ENCODE measurements at places on chromosomes 3 and 15.

- DNase-seq: no peak
Measured at GRCh38 chr3:44342176-44342790, 3.7 kb downstream of the TCAIM start.

DNA sequence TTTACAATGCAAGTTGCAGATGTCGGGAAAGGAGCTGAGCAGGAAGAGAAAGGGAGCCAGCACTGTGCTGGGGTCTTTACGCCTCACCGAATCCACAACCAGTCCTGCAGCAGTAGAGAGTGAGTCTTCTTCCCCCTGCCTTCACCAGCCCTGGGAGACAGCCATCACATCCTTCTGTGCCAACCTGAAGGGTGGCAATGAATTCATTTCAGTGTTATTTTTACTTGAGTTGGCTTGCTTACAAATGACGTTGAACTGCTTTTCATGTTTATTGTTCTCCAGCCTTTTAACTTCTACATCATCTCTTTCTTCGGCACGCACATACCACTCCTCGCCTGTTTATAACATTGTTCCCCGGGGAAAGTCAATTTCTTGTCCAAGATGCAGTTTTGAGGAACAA is 77.1 kb downstream of the TRIM42 start:
- DNase-seq: no peak

DNA sequence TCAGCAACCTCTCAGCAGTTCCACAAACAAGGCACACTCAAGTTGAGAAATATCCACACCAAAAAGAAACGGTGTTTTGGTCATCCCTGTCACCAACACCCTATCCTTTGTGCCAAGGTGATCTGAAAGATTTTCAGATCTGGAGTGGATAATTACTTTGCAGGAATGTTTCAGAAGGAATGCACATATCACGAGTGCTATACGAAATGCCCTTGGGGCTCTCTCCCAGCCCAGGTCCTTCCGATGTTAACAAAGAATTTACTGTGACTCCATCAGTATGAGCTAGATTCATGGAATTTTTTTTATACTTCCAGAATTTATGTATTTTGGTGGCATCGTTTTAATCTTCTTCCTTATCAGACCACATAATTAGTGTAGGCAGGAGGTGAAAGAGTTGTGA is 105.0 kb downstream of the GRM7 start:
- DNase-seq: no peak

GRCh38 chr3:125394406-125394805 is 19.3 kb upstream of the ZNF148 start:
- DNase-seq: no peak

GRCh38 chr15:100115066-100115710 is 226.6 kb downstream of the ADAMTS17 start:
- no peak for DNase-seq

DNA sequence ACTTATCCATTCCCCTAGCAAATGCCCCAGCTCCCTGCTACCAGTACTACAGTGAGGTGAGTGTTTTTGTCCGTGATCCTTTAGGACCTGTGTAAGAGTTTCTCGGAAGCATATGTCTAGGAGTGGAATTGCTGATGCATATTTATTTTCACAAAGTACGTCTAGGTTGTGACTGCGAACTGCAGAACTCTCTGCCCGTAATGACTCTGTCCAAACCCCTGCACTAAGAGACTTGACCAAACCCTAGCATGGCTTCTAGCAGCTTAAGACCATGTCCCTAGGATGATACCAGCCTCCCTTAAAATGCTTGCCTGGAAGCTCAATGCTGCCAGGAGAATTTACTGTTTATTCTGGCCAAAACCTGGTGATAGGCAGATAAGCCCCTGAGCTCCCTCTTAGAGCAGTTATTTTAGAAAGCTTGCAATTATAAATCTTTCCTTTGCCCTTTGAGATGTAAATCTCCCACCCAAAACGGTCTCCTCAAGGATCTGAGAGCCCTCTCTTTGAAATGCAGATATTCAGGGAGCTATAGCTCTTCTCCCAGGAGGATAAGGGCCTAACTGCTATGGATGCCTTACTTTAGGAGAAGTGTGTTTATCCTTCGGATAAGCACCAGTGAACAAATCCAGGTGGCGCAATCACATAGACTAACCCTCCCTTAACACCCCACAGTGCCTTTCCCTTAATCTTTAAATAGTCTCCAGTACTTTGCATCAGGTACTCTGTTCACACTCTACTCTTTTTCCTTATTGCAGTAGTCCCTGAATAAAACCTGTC is 14.7 kb upstream of the CA12 start:
- no peak for DNase-seq

GRCh38 chr3:16390581-16390980 is 122.9 kb downstream of the RFTN1 start:
- no peak for DNase-seq

GRCh38 chr15:68725736-68726135 is 95.0 kb downstream of the ANP32A start:
- DNase-seq: peak; percentile 75

GRCh38 chr3:122383771-122384697 is at the start of gene FAM162A:
Gene FAM162A (plus strand): TSS chr3:122384182. CDS start chr3:122384266, 84 bp downstream.
- DNase-seq: peak; percentile 98

- no peak for DNase-seq
Measured at GRCh38 chr3:99607151-99607550, 31.2 kb upstream of the COL8A1 start.

DNA sequence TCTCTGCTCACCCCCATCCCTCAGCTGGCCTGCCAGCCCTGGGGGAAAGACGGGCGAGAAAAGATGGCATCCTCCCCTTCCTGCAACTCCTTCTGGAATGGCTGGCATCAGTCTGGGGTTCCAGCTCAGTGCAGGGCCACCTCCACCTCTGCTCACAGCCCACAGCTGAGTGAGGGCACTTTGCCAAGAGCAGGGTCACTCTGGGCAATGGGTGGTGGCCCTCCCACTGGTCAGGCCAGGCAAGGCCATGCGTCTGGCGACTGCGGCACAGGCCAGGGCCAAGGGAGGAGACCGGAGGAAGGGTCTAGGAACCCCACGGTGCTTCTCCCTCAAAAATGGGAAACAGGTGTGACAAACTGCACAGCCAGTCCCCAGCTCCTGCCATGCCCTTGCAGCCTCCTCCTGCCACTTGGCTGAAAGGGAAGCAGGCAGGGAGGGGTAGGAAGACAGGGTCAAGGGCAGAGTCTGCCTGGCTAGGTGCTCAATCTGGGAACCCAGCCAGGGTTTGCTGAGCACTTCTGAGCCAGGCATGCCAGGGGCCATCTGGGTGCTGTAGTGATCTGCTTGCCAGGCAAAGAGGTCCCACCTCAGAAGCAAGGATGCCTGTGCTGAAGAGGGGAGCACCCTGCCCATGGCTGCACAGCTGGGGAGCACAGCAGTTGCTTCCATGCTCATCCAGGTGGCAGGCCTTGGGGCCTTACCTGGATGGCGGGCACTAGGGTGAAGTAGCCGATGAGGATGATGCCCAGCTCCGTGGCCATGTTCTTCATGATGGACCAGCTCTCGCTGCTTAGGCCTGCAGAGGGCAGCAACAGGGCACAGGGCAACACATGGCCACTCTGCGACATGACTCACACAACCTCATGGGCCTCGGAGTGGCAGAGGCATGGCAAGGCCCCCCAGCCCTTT is 41.2 kb downstream of the PTPN23 start:
- DNase-seq: peak; percentile 53

DNA sequence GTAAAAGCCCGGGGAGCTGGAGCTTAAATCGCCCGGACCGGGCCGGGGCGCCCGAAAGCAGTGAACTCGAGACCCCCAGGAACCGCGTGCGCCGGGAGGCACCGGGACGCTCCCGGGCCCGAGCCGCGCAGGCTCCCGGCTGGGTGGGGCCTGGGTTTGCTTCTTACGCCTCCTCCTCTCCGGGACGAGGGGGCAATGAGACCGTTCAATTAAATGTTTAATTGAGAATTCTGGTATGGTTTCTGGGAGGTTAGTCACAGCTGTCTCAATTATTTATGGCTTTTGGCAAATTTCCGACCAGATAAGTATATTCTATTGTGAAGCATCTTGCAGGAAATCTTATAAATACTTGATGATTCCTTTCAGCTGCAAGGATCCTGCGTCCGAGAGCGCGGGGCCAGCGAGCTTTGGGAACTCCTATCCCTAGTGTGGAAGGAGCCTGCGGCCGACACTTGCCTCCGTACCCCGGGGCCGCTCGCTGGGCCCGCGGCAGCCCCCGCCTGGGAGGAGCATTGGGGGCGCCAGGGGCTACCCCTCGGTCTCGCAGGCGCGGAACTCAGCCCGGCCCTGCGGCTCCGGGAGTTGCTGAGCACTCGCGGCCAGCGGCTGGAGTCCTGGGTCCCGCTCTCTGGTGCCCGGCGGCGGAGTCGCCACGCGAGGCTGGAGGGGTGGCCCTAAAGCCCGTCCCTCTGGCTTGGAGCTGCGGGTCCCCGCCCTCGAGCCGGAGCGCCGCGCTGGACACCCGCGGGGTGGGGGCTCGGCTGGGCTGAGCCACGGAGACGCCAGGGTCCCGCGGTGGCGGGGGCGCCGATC is 10.3 kb downstream of the ISL2 start:
- peak; percentile 20 for DNase-seq

DNA sequence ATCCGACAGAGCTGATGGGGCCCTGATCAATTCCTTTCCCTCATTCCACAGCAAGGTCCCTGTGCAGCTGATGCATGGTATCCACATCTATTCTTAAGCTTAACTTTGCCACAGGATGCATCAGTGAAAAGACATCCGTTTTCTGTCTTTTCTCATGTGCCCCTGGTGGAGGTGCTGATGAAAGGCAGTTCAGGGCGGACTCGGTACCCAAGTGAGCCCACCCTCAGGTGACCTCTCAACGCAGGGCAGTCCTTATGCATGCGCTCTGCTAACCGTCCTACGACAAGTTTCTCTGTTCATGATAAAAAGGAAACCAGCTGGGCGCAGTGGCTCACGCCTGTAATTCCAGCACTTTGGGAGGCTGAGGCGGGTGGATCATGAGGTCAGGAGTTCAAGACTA is 251.4 kb downstream of the ADAMTS17 start:
- DNase-seq: no peak

- DNase-seq: no peak
Measured at GRCh38 chr15:93631958-93632618, 543.1 kb upstream of the RGMA start.

- DNase-seq: peak; percentile 88
Measured at GRCh38 chr15:72195101-72195511, 2.5 kb downstream of the GRAMD2A start.

GRCh38 chr15:99305761-99306505 is 54.7 kb downstream of the LRRC28 start:
- no peak for DNase-seq

- DNase-seq: no peak
Measured at GRCh38 chr15:84829428-84829827, 12.3 kb downstream of the ALPK3 start.

GRCh38 chr15:31111091-31111647 is 9.6 kb upstream of the TRPM1 start:
- DNase-seq: no peak

DNA sequence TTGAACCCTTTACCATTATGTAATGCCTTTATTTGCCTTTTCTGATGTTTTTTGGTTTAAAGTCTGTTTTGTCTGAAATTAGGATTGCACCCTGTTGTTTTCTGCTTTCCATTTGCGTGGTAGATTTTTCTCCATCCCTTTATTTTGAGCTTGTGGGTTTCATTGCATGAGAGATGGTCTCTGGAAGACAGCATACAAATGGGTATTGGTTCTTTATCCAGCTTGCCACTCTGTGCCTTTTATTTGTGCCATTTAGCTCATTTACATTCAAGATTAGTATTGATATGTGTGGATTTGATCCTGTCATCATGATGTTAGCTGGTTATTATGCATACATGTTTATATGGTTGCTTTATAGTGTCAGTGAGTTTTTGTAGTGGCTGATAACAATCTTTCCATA is 318.7 kb upstream of the PPP2R3A start:
- no peak for DNase-seq

- no peak for DNase-seq
Measured at GRCh38 chr3:38459499-38460048, 5.9 kb downstream of the ACVR2B start.

DNA sequence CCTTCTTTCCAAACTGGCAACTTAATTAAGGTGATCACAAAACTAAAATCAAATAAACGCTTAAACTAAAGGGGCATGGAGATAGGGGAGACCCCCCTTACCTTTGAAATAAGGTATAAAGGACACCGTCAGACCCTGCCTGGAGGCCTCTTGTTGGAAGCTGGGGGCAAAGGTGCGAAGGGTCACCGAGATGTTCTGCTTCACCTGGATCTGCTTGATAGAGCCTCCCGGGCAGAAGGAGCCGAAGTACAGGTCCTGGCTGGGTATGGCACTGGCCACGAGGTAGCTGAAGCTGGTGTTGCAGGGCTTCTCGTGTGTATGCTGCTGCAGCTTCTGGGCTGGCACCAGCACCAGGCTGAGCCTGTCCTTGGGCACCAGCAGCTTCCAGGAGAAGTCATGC is 53.0 kb downstream of the CDCP1 start:
- no peak for DNase-seq

GRCh38 chr15:40941068-40941527 is 12.0 kb downstream of the DLL4 start:
- no peak for DNase-seq

GRCh38 chr15:83077491-83078230 is 10.6 kb upstream of the BTBD1 start:
- DNase-seq: no peak

DNA sequence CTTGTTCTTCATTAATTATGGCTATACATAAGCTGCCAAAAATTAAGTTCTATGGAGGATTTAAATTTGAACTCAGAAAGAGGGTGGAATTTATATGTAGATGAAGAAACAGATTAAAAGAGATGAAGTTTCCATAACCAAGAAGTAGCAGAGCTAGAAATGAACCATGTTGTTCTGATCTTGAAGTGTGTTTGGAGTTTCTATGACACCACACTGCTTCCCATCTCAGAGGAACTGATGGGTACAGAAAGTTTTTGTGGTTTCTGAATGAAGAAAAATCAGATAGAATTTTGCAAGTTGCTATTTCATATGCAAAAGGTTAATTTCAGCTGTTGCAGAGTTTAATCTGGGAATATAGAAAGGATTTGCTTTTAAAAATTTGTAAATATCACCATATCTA is 710.3 kb downstream of the PDCD6IP start:
- no peak for DNase-seq

- DNase-seq: no peak
Measured at GRCh38 chr3:3281024-3281423, 101.5 kb upstream of the CRBN start.

DNA sequence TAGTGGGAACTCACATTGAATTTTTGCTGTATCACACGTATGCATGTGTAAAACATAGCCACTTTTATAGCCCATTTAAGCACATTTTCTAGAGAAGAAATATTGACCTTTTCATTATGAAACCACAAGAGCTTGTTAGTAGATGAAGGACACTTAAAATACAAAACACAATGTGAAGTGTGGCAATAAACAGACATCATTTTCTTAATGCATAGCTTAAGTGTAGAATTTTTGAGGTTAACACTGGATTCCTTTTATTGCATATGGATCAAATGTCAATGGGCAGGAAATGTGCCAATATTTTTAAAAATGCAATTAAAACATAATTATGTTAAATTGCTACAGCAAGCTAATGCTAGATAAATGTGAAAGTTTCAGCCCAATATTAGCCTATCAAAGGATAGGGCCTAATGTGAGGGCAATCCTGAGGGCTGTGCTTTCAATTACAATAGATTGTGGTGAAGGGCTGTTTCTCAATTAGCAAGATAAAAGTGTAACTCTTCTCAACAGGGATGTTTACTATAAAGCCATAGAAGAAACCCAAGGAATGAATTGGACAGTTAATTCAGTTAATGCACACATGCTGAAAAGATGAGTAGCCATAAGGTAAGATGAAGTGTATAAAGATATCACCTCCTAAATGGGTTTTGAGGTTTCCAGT is 489.0 kb upstream of the CDIN1 start:
- DNase-seq: no peak

- DNase-seq: peak; percentile 4
Measured at GRCh38 chr15:78507831-78508160, 419 bp downstream of the HYKK start.

- DNase-seq: peak; percentile 24
Measured at GRCh38 chr3:32685543-32686185, 676 bp downstream of the CNOT10 start.
